Daoy (cell line): ENCODE measurements at places on chromosomes 11 and 22. TPM values are rescaled to one million over a fixed set of nuclear protein-coding genes. Genes with fewer than 3 reads are reported as not detected.

The CARNS1 gene
- total RNA-seq = 0.34 TPM in 1 of 2 replicates, not detected in the other

The OR11H1 gene
- not detected in 2 replicates for total RNA-seq

The PPP2R1B gene
- total RNA-seq = 43.0 and 49.0 TPM in 2 replicates

The CATSPER1 gene
- 0.45 and 1.3 TPM in 2 replicates for total RNA-seq

- DNase-seq = peak; percentile 28
Observed at GRCh38 chr11:117197516-117198456, 1.4 kb upstream of the TAGLN start.

GRCh38 chr11:67463680-67464410, 5.2 kb downstream of the TMEM134 start:
- DNase-seq = peak; percentile 87
